Activated CD4-positive, alpha-beta T cell treated with anti-CD3 and anti-CD28 coated beads, Interleukin-2, amount 10 ng/mL, durations not matched to agents 24 days and 14 days (primary cell): ENCODE measurements at places on chromosomes 4 and X. TPM values are rescaled to one million over a fixed set of nuclear protein-coding genes. Genes with fewer than 3 reads are reported as not detected.
A peak's percentile ranks its signal among the peaks of the same experiment; 100 is the strongest.

The GALNTL6 gene
- total RNA-seq: not detected in 2 replicates

- H3K27me3 ChIP-seq: no peaks in the 10 kb centered on the region
- no peak overlapping the region for H3K27ac ChIP-seq
- no peak overlapping the region for H3K4me3 ChIP-seq
- H3K36me3 ChIP-seq: no peaks in the 10 kb centered on the region
- DNase-seq: no peak
Measured at GRCh38 chr4:23373261-23373660, 516.6 kb downstream of the PPARGC1A start.

DNA sequence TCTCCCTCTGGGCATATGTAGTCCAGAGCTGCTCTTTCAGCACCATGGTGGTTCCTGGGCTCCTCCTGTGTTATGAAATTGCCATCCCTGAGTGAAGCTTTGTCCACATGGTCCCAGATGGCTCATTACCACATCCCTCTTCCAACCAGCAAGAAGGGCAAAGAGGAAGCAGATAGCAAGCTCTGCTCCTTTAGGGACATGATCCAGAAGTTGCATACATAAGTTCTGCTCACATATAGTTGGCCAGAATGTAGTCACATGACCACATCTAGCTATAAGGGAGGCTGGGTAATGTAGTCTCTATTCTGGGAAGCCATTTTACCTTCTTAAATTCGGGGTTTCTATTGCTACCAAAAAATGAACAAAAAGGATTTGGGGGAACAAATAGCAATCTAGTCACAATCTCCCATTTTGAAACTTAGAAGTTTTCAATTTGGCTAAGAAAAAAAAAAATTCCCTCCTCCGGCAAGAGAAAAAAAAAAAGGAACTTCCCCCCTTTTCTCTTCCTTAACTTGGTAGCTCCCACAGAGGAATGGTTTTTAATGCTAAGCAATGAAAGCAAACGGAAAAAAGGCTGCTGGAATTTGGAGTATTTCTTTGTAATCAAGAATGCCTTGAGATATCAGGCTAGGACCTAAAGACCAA is 88.2 kb upstream of the USP9X start:
- peak overlapping the region; percentile 51 for H3K4me3 ChIP-seq
- no peaks in the 10 kb centered on the region for H3K36me3 ChIP-seq
- no peak overlapping the region for H3K27ac ChIP-seq
- peaks cover 2% of the 10 kb centered on the region for H3K4me1 ChIP-seq

DNA sequence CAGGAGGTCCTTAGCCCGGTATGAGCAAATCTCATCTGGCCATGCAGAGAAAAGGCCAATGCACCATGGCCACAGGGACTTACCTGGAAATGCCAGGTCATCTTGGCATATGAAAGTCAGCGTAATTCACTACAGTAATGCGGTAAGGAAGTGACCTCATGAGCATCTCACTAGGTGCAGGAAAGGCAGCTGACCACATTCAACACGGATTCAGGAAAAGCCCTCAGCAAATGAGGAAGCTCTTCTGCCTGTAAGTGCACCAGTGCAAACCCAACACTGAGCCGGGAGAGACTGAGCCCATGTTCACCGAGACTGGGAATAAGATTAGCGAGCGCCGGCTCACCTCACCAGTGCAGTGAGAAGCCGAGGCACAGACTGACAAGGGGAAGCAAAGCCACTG is 23.7 kb downstream of the LRPAP1 start:
- no peak for DNase-seq
- H3K27ac ChIP-seq: no peak overlapping the region
- H3K4me1 ChIP-seq: peaks cover 7% of the 10 kb centered on the region
- H3K27me3 ChIP-seq: no peaks in the 10 kb centered on the region
- no peak overlapping the region for H3K4me3 ChIP-seq
- H3K36me3 ChIP-seq: peaks cover 57% of the 10 kb centered on the region
